Activated T-cell treated with anti-CD3 and anti-CD28 coated beads for 24 hours (primary cell): ENCODE measurements at places on chromosomes 12 and 14.

- DNase-seq: peak; percentile 73
These were observed 82.4 kb downstream of the PPM1A start for GRCh38 chr14:60331201-60332045.

GRCh38 chr14:104891121-104891551 is 26.1 kb downstream of the CEP170B start:
- no peak for DNase-seq

DNA sequence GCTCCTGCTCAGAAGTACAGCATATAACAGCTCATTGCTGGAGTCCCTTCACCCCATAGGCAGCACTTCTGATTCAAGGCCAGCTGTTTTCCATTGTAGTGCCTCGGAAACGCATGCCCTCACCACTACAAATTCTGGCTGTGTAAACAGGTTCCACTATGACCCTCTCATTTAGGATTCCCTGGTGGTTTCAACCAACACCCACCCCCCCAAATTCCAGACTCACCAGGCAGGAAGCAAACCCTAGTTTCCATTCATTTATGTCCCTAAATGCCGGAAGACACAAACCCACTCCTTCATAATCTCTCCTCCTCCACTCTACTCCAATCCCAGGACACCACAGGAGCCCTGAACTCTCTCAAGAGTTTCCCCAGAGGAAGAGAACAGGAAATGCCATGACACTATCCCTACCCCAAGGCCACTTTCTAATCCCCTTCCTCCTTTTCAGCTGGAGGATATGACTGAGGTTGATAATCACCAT is 75.9 kb upstream of the TMPO start:
- no peak for DNase-seq

GRCh38 chr14:63432888-63433552 is 110.2 kb downstream of the PPP2R5E start:
- DNase-seq: no peak

DNA sequence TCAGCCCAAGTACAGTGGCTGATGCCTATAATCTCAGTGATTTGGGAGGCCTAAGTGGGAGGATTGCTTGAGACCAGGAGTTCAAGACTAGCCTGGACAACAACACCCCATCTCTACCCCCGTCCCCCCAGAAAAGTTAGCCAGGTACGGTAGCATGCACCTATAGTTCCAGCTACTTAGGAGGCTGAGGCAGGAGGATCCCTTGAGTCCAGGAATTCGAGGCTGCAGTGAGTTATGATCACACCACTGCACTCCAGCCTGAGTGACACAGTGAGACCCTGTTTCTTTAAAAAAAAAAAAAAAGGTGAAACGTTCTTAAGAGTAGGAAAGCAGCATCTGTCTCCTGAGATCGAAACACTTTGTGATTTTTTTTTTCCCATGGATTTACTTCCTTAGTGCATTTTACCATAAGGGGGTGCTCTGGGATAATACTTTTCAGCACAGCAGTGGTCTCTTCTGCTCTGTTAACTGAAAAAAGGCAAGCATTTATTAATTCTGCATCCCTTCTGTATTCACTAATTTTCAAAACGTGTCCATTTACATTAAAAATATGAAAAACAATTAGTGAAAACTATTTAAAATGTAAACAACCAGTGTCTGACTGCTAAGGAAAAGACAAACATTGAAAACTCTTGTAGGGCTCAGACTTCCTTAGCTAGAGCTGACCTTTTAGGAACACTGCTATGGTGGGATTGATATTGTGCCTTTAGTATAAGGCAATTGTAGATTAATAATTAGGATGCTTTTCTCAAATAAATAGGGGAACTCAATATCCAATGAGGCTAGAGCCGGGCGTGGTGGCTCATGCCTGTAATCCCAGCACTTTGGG is 31.2 kb upstream of the USP44 start:
- no peak for DNase-seq

- DNase-seq: no peak
These were observed 14.4 kb downstream of the ART4 start for GRCh38 chr12:14828892-14829291.

GRCh38 chr14:45651890-45652289 is 398.9 kb upstream of the MIS18BP1 start:
- DNase-seq: no peak

DNA sequence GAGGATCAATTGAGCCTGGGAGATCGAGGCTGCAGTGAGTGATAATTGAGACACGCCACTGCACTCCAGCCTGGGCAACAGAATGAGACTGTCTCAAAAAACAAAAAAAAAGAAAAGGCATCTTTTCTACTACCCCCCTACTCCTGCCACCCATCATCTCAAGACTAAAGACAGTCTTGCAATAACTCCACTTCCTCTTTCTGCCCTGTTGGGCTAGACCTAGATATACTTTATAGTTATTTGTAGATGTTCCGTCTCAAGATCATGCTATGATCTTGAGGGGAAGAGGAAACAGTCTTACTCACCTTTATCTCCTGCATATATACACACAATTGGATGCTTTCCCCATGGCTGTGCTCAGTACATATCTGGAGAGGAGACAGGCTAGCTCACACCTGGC is 12.1 kb upstream of the ESPL1 start:
- DNase-seq: no peak

GRCh38 chr12:96828169-96828789 is 78.8 kb upstream of the NEDD1 start:
- no peak for DNase-seq

- no peak for DNase-seq
These were observed 76.8 kb downstream of the SAMD4A start for GRCh38 chr14:54643696-54644176.

DNA sequence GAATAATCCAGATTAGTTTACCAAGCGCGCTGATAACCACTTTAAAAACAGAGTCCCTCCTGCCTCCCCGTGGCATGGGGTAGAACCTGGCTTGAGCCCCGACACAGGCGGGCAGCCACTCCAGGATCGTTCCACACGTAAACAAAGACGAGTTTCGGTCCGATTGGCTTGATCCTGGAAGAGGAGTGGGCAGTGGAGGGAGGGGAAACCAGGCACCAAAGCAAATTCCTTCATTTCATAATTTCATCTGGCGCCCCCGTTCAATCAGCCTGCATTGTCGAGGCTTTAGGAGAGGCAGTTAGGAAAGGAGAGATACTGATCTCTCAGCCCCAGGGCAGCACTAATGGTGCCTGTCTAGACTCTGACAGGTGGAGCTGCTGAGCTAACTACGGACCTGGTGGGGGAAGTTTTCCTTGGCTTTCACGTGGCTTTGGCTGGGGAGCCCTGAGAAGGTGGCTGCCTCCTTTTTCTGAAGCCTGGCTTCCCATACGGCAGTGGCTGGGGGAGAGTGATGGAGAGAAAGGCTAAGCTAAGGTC is 751 bp upstream of the GPRC5A start:
- no peak for DNase-seq

GRCh38 chr12:27271206-27271605 is 27.1 kb downstream of the STK38L start:
- DNase-seq: no peak

- DNase-seq: no peak
These were observed 38.2 kb upstream of the TMX1 start for GRCh38 chr14:51201890-51202289.

DNA sequence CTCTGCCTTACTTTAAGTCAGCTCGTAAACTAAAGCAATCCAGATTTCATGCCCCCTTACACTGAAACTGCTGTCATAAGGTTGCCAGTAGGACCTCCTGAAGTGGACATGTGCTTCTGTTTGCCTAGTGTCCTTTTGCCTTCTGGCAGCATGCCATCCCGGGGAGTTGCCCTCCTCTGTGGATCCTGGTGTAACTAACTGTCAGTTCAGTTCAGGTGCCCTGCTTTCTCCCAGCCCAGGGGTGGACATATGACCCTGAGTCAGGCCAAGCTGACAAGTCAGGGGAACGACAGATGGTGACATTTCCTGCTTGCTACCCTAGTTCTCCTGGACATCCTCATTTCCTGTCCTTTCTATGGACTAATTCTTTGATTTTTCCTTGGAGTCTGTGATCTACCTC is 25.6 kb downstream of the AKAP6 start:
- no peak for DNase-seq

DNA sequence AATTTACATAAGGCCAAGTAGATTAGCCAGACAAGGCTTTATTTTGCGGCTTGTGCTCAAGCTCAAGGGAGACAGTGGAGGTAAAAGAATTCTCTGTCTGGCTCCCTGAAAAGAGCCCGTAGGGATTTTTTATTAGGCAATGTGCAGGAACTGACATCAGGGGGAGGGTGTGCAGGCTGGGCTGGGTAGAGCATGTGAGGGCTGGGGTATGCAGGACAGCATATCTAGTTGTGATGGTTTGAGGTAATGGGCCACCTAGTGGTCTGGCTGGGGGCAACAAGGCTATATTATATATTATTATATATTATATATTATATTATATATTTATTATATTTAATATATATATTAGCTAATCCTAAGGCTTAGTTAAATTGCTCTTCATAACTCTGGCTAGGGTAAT is 102.1 kb downstream of the TMEM117 start:
- no peak for DNase-seq

DNA sequence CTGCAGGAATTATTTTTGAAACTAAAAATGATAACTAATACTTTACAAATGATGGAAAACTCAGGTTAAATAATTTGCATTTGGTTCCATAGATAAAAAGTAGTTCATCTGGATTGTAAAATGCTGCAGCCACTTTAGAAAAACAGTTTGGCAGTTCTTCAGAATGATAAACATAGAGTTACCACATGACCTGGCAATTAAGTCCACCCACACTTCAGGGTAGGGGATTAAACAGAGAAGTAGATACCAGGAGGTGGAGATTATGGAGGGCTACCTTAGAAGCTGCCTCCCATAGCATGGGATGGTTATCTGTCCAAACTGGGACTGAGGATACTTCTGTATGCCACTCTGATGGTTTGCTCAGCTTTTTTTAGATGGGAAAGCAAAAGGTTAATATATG is 22.2 kb downstream of the ARF6 start:
- DNase-seq: no peak

DNA sequence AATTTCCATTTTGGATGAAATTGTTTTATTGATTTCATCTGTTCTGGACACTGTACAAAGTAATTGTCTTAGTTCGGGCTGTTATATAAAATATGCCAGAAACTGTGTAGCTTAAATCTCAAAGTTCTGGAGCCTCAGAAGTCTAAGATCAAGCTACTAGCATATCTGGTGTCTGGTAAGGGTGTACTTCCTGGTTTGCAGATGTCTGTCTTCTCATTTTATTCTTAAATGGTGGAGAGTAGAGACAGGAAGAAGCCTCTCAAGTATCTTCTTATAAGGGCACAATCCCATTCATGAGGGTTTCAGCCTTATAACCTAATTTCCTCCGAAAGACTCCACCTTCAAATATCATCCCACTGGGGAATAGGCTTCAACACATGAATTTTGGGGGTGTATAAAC is 51.3 kb downstream of the MON2 start:
- no peak for DNase-seq

GRCh38 chr12:24661657-24662096 is 287.2 kb downstream of the BCAT1 start:
- no peak for DNase-seq

- no peak for DNase-seq
These were observed 61.6 kb upstream of the DAAM1 start for GRCh38 chr14:59126714-59127436.

DNA sequence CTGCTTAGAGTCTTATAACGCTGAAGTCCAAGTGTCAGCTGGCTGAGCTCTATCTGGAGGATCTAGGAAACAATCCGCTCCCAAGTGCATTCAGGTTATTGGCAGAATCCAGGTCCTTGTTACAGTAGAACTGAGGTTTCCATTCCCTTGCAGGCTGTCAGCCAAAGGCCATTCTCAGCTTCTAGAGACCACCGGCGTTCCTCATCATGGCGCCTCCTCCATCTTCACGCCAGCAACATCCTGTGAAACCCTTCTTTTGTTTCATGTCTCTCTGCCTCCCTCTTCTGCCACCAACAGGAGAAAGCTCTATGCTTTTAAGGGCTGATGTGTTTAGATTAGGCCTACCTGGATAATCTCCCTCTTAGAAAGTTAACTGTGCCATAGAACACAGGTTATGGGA is 133.0 kb upstream of the RASSF8 start:
- no peak for DNase-seq

DNA sequence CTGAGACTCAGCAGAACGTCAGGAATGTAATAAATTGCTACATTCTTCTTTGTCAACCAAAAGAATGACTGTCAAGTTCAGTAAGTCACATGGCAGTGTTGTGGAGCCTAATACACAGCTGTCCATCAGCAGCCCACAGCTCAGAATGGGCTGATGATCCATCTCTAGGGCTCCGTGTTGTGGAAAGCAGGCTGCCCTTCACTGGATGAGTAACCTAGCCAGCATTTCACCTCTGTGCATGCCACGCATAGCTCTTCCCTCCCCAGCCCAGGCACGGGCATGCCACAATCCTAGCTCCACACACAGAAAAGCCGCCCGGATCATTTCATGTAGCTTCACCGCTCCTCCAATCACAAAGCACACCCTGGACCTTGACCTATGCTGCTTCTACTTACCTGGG is 878.0 kb upstream of the TMEM132C start:
- no peak for DNase-seq

GRCh38 chr14:90853116-90853515 is 36.9 kb upstream of the TTC7B start:
- no peak for DNase-seq

- DNase-seq: no peak
These were observed 4.4 kb upstream of the ASIC1 start for GRCh38 chr12:50052964-50053363.

GRCh38 chr12:3191450-3191849 is 114.3 kb downstream of the TSPAN9 start:
- DNase-seq: no peak

GRCh38 chr12:51953089-51953488 is 1.6 kb downstream of the ACVR1B start:
- no peak for DNase-seq

- DNase-seq: no peak
These were observed 26.6 kb downstream of the LRCOL1 start for GRCh38 chr12:132583736-132584135.

DNA sequence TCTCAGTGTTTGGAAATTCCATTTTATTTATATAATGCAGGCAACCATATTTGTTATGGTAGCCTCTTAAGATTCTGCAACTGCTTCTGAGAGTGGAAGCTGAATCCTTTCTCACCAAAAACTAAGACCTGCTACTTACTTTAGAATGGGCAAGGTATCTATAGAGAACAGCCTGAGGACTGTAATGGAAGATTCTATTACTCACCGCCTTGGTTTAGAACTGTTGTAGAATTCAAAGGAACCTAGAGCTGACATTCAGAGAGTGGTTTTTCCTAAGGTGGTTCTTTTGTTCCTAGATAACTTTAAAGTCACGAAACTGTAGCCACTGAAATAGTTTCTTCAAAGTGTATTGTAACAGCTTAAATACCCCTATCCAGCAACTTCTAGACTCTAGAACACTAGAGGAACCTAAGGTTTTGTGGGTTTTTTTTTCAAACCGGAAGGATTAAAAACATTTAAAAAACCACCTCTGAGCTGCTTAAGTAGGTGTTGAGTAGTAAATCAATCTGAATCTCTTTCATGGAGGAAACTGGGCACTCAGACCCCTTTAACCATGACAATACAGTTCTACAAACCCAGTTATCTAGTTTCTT is 4.2 kb downstream of the TDP1 start:
- no peak for DNase-seq

GRCh38 chr14:90518941-90519256 is 122.1 kb downstream of the CALM1 start:
- DNase-seq: peak; percentile 43
